Stimulated activated CD8-positive, alpha-beta memory T cell treated with anti-CD3 and anti-CD28 coated beads, Interleukin-2, amount 100 ng/mL, for 48 hours (primary cell): ENCODE measurements at places on chromosomes 2 and 18.

GRCh38 chr18:48100651-48101165 is 170.2 kb upstream of the SMAD2 start:
- no peak for DNase-seq

DNA sequence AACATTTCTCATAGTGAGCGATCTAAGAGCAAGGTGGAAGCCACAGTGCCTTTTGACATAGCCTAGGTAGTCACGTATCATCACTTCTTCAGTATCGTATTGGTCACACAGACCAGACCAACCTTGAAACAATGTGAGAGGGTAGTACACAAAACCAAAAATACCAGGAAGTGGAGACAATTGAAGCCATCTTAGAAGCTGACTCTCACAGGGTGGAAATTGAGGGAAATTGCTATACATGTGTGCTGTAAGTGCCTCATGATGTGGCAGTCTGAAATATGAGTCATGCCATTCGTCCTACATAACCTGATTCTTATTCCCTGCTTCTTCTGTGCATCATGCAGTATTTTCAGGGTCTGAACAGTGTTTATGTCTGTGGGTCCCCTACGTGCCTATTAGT is 62.3 kb upstream of the STON1 start:
- no peak for DNase-seq

DNA sequence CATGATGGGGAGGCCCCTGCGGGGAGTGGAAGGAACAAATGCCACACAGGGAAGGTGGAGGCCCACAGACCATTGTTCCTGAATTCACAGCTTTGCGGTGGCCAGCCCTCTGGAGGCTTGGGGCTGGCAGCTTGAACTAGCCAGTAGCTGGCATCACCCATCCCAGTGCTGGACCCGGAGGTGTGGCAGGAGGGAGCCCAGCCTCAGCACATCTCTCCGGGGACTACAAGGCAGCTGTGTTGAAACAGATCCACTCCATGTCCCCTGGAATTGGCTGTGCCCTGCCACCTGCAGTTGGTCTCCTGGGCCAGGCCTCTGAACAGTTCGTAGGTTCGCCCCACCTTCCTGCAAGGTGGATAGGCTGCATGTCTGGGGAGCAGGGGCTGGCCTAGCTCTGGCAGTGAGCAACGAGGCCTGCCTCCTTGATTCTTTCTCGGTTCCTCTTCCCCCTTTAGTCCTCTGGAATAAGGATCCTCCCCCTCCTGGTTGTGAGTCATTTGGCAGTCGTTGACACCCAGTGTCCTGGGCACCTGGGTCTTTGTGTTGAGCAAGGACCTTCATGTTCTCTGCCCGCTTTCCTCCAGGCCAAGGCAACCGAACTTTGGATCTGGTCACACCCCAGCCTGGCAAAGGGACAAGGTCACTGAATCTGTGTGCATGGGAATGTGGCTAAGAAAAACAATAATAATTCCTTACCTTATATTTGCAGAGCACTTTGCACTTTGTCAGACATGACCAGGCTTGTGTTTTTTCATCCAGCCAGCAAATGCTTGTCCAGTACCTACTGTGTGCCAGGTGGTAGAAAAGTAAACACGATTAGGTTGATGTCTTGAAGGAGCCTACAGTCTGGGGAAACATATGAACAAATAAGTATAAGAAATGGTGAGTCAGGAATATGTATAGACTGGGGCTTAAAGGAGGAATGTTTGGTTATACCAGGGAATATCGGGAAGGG is 55.0 kb upstream of the MCFD2 start:
- no peak for DNase-seq

DNA sequence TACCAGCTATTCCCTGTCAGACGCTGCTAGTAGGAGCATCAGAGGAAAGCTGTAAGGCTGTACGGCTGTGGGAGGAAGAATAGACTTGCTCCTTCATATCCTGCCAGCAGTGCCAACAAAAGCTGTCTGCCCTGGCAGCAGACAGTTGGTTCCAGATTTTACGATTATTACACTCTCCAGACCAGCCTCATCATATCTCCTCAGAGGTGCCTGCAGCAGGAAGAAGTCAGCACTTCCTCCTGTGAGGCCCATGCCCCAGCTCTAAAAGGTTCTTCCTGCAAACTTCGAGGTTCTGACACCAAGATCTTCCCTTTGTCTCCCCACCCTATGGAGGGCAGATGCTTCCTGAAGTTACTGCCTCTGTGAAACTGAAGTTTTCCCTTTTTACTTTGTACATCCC is 537.7 kb upstream of the PKDCC start:
- no peak for DNase-seq

GRCh38 chr2:64179582-64180321 is 35.5 kb upstream of the PELI1 start:
- DNase-seq, result no peak

- DNase-seq, result no peak
Observed at GRCh38 chr2:187003038-187003554, 154.1 kb upstream of the ZSWIM2 start.

DNA sequence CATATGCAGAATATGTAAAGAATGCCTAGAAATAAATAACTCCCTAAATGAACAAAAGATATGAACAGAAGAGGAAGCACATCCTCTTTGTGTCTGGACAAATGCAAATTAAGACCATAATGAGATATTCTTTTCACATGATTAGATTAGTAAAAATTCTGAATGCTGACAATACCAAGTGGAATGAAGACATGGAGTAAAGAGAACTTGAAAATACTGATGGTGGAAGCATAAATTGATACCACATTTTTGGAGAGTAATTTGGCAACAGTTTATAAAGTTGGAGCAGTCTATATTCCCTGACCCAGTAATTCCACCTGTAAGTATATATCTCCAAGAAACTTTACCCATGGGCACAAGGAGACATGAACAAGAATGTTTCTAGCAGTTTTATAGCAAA is 130.0 kb downstream of the CAPN13 start:
- no peak for DNase-seq

DNA sequence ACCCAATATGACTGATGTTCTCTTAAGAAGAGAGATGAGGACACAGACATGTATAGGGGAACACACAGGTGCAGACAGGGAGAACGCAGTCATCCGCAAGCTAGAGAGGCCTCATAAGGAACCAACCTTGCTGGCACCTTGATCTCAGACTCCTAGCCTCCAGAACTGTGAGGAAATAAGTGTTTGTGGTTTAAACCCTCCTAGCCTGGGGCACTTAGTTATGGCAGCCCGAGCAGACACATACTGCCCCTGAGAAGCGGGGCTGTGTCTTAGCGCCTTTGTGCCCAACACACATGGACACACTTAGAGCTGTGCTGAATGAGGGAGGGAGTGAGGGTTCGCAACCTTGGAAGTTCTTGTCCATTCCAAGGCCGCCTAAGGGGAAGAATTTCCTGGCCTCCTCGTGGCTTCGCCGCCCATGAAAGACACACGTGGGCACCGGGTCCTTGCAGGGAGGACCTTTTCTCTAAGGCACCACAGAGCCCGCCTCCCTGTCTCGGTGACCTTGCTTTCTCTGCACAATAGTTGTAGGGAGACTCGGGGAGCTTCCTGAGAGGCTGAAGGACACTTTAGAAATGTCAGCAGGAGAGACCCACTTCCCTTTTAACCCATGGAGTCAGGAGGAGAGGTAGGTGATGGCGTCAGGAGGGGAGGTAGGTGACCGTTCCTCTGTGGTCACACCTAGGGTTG is 224.5 kb upstream of the HDAC4 start:
- DNase-seq, result no peak

DNA sequence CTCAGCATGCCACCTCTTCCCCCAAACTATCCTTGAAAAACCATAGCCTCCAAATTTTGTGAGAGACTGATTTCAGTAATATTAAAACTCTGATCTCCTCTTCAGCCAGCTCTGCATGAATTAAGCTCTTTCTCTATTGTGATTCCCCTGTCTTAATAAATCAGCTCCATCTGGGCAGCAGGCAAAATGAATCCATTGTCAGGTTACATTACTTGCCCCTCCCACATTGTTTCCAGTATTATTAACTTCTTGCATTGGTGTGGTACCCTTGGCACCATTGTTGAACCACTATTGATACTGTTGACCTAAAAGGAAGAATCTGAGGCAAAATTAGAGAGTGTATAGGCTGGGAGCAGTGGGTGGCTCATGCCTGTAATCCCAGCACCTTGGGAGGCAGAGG is 512.2 kb upstream of the VRK2 start:
- no peak for DNase-seq

- no peak for DNase-seq
Observed at GRCh38 chr2:38077431-38077769, 1.4 kb upstream of the CYP1B1 start.

DNA sequence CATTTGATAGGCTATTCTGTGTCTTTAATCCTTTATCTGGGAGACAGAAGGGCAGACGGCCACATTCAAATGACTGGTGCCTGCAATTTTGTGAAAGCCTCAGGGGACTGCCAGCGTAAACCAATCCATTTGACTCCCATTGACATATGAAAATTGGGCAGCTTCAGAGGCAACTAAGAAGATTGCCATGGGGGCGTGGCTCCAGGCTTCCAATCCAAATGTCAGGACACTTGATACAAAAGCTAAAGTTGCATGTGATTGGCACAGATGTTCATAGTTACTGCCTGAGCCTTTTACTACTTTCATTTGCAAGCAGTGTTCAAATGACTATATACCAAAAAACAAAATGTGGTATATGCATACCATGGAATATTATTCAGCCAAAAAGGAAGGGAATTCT is 42.0 kb downstream of the SPC25 start:
- no peak for DNase-seq

DNA sequence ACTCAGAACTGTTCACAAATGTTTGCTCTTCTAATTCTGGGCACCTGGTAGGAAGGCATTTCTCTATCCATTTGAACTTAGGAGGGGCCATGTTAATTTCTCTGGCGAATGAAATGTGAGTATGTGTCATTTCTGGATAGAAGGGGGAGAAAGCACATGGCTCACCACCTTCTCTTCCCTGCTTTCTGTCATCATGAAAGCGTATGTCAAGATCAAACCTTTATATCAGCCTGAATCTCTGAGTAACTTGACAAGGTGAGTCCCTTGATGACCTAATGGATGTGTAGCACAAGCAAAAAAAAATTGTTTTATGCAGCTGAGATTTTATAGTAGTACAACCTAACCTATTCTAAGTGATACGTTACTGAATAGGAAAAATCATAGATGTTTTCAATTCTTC is 12.1 kb upstream of the LCT start:
- no peak for DNase-seq

GRCh38 chr2:74003494-74004211 is 18.9 kb downstream of the TET3 start:
- no peak for DNase-seq
